ENCODE measurements at places on chromosomes 11 and 22.
A peak's percentile ranks its signal among the peaks of the same experiment; 100 is the strongest.

DNA sequence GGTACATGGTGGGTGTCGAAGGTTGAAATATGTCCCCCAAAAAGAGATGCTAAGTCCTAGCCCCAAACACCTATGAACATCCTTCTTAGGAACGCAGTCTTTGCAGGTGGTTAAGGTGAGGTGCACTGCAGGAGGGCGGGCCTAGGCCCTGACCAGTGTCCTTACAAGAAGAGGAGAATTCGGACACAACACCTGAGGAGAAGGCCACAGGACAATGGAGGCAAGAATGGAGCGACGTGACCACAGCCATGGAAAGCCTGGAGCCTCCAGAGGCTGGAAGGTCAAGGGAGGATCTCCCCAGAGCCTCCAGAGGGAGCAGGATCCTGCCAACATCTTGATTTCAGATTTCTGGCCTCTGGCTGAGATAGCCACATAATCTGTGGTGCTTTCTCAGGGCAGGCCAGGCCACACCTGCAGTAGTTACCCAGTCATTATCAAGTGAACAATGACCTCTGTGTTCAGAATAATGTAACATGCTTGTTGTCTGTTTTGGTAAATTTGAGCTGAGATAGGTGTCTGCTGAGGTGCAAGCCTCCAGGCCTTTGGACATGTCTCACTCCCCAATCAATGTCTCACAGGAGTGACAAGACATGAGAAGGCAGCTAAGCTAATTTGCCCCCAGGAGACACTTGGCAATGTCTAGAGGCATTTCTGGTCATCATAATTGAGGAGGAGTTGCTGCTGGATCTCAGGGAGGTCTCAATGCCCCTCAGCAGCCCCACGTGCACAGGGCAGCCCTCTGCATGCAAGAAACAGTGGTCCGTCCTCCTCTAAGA lies 498.9 kb downstream of the BRD1 start:
- no peak for DNase-seq

DNA sequence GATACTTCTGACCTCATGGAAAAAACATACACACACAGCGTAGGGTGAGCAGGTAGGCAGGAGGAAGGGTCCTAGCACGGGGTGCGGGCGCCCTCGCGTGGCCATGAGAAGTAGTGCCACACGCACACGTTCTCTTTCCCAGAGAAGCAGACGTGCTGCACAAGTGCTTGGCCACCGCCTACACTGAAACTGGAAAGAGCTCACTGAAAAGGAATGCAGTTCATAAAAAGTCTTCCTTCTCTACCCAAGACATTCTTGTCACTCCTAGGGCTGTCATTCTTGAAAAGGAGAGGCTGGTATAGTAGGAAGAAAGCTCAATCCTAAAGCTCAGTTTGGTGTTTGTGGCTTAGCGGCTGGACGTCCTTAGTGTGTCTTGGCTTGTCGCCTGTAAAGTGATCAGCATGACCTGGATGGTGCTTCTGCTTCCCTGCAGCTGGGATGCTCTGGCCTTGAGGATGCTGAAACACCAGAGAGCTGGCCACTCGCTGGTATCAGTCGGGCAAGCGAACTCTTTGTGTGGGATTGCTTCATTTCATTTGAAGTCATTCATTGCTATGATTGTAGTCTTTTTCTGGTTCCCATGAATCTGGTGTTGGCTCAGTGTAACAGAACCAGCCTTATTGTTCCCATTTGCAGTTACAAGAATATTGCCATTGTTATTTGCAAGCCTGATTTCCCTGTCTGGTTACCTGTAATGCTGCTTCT lies 303.8 kb downstream of the NTM start:
- peak; percentile 28 for DNase-seq

- no peak for DNase-seq
Observed at GRCh38 chr22:25666308-25666707, 75.7 kb upstream of the MYO18B start.

GRCh38 chr22:36552289-36552688 lies 23.3 kb upstream of the EIF3D start:
- DNase-seq, result no peak

- no peak for DNase-seq
Observed at GRCh38 chr11:96393753-96394348, 4.0 kb downstream of the JRKL start.

DNA sequence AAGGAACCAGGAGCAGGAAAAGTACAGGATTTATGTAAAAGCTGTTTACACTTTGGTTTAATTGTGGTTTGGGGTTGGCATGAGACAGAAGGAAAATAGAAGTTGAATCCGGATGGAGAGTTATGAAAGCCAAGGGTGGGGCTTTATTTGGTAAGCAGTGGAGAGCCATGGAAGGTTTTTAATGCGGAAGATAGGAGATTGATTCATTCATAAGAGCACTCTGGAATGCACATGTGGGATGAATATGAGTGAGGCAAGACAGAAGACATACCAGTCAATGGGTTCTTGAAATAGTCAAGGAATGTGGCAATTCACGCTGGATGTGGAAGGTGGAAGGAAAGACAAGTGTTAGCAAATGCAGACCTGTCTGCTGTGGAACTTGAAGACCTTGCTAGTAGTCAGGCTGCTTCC lies 9.3 kb upstream of the GLB1L3 start:
- DNase-seq, result no peak

DNA sequence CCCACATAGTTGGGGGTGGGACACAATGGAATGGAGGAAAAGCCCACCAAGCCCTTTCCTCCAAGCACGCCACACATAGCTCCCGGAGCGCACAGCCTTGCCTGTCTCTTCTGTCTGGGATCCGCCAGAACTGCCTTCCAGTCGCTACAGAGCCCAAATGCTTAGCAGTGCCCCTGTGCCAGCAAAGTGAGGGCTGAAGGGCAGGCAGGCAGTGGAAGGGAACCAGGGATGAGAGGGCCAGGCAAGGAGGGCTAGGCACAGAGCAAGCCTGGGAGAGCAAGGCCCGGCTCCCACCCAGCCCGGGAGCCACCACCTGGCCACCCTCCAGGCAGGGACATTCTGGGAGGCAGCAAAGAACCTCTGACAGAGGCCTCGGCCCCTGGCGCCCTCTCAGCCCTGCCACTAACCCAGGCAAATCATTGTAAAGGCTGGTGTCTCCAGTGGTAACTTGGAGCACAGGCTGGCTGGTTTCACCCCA lies 32.5 kb downstream of the PPP2R1B start:
- DNase-seq, result no peak

GRCh38 chr11:134171951-134172350 lies 51.8 kb downstream of the NCAPD3 start:
- DNase-seq, result no peak

- DNase-seq, result no peak
Observed at GRCh38 chr11:6647836-6648235, 7.8 kb downstream of the DCHS1 start.

DNA sequence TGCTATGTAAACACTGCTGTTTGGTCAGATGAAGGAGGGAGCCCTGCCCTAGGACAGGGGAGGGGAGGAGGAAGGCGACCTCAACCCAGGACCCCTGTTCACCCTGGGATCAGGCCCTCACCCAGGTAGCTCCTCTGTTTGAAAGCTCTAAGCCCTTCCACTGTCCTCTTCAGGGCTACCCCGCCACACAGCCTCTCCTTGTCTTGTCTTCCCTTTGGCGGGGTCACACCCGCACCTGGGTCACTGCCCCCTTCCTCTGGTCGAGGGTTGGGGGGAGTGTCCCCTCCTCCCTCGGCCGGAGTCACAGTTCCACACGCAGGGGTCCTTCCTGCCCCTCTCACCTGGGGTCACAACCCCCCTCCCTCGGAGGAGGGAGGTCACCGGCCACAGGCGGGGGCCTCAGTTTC lies 463 bp upstream of the PTPMT1 start:
- DNase-seq, result no peak

DNA sequence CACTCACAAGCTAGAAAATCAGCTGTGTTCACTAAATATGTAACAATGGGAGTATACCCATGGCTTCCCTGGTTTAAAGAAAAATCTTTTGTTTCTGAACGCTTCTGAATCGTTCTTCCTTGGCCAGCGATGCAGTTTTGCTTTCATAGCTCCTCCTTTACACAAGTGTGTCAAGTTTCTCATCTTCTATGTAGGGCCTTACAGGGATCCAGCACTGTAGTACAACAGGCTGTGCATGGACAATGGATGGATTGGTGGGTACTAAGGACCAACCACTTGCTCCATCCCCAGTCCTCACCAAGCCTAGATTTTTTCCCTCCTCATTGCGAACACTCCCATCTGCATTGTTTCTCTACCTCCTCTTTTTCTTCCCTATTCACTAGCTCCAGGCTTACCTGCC lies 24.3 kb upstream of the POU2AF2 start:
- DNase-seq, result no peak

GRCh38 chr22:44269117-44269498 lies 43.6 kb downstream of the SHISAL1 start:
- no peak for DNase-seq

- no peak for DNase-seq
Observed at GRCh38 chr11:84270466-84270865, 984.3 kb upstream of the CCDC90B start.

DNA sequence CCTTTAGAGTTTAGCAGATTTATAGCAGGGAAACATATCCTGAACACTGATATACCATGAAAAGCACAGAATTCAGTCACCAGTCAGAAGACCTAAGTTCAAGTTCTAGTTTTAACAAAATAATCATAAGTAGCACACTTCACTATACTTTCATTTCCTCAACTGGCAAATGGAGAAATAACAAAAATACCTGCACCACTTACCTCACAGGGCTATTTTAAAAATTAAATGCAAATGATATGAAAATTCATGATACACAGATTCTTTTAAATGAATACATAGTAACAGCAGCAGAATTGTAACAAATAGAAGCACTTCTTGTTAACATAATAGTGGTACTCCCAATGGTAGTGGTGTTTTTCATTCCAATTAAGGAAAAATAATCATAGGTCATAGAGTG lies 139.0 kb downstream of the FCHSD2 start:
- DNase-seq, result no peak

DNA sequence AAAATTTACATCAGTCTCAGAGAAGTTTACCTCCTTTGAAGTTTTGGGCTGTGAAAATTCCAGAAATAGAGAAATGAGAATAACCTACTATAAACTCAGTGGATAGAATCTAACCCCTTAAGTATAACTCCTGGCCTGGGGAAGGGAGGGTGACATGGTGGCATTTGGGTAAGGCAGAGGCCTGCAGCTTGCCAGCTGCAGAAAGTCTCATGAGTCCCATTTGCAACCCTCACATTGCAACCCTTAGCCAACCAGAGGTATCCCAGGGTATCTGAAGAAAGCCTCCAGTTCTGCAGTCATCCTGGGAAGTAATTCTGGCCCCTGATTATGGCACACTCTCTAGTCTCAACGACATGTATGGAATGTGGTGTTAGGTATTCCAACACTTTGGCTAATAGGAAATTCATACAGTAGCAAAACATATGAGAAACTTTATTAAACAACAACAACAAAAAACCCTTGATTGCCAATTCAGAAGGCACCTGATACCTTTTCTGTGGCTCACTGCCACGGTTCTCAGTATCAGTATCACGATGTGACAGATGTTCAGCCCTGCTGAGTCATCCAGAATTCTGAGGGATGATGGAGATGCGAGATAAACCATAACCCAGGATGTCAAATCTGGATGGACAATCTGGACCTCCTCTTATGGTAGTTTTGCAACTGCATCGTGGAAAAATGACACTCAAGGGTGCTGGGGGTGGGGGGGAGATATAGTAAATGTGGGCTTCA lies 743.4 kb downstream of the NELL1 start:
- no peak for DNase-seq

DNA sequence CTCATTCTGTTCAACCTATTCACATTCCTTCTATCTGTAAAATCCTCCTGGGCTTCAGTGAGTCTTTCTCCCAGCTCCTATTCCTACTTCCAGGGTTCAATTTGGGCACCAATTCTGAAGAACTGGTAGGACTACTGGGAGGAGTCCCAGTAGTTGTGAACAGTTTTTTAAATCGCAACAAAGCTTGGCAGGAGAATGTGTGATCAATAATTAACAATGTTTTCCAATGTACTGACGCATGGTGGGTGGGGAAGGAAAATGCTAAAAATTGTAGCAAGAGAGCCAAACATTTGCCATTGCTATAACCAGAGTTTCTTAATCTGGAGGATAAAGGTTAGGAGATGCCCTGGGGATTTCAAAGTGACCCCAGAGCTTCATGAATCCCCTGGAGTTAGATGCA lies 27.3 kb upstream of the PRSS23 start:
- no peak for DNase-seq

GRCh38 chr22:39013942-39014722 lies at the start of gene APOBEC3C:
APOBEC3C (plus strand) TSS chr22:39014257; CDS start chr22:39014363, 106 bp downstream.
- peak; percentile 72 for DNase-seq

DNA sequence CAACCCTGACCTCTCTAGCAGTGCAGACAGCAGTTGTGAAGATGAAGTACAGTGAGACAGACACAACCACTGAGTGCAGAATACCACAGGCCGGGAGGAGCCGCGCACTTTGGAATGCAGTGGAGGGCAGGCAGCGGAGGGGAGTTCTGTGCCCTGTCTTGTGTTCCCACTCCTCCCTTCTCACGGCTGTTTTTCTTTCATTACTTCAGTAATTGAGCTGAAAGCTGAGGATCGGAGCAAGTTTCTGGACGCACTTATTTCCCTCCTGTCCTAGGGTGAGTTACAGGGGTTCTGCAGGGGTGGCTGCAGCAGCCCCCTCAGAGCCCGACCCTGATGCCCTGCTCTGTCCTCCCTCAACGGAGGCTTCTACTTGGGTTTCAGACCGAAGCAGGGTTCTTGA lies 5.6 kb downstream of the CLDN5 start:
- no peak for DNase-seq
